ENCODE measurements at places on chromosomes 2 and 18. TPM values are rescaled to one million over a fixed set of nuclear protein-coding genes. Genes with fewer than 3 reads are reported as not detected.

DNA sequence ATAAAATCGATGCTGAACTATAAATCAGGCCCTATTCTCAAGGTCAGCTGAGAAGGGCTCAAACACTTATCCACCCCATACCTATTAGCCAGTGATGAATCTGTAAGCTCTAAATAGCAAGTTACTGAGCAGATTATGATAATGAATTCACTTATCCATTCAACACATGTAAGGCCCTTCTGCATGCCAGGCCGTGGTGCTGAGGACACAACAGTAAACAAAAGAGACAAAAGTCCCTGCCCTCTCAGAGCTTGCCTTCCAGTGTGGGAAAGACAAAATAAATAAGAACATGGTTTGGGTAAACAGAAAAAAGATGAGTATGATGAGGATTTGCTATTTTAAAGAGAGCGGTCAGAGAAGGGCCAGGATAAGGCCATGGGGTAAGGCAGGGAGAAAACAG lies 11.7 kb downstream of the TTC32 start:
- no peaks in the 10 kb centered on the region for H3K36me3 ChIP-seq
- no peak for DNase-seq
- H3K4me3 ChIP-seq: no peak overlapping the region

DNA sequence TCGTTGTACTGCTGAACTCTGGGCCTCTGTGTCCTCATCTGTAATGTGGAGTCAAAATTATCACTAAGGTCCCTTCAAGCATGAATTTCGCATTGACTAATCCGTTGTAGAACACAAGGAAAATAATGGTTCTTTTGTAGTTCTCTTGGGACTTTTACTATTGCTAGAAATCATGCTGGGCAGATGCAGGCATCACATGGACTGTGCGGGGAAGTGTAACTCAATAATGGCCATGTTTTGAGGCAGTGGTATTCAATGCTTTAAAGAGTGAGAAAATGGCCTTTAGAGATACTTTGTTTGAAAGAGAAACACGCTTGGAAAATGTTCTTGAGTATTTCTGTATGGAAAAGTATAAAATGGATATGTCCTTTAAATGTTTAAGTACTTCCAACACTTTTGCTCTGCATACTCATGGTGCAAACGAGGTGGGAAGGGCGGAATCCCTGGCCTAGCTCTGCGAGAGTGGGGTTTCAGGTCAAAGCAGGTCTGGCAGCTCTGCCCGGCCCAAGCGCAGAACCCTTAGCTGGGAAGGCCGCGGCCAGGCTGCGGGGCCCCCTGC lies 117.3 kb upstream of the MSTN start:
- no peaks in the 10 kb centered on the region for H3K27me3 ChIP-seq
- H3K27ac ChIP-seq: peak overlapping the region; percentile 72
- DNase-seq: no peak
- H3K4me3 ChIP-seq: peak overlapping the region; percentile 64

GRCh38 chr2:168127371-168127770 lies 120.0 kb downstream of the STK39 start:
- no peaks in the 10 kb centered on the region for H3K27me3 ChIP-seq
- no peaks in the 10 kb centered on the region for H3K36me3 ChIP-seq
- no peak for DNase-seq
- H3K4me3 ChIP-seq: no peak overlapping the region

The SSB gene
- 126 TPM for total RNA-seq

The CPS1 gene
- 2.2 TPM for total RNA-seq

The DSG4 gene
- total RNA-seq: not detected
